ENCODE measurements at places on chromosomes 7 and 10. TPM values are rescaled to one million over a fixed set of nuclear protein-coding genes. Genes with fewer than 3 reads are reported as not detected.

HERPUD2 gene
- 27.8 TPM for total RNA-seq

NEUROD6 gene
- not detected for total RNA-seq

MACROH2A2 gene
- 15.3 TPM for total RNA-seq

ADK gene
- total RNA-seq, result 110 TPM

NEUROG3 gene
- total RNA-seq, result not detected

HKDC1 gene
- 0.54 TPM for total RNA-seq

CLDN4 gene
- 0.52 TPM for total RNA-seq

OR2A42 gene
- 0.26 TPM for total RNA-seq

AGAP9 gene
- 4.8 TPM for total RNA-seq

ADAM22 gene
- 1.0 TPM for total RNA-seq

ZWINT gene
- total RNA-seq, result 14.7 TPM

ANXA8 gene
- 0.39 TPM for total RNA-seq

EGR2 gene
- 0.86 TPM for total RNA-seq

GPR37 gene
- 0.11 TPM for total RNA-seq

PCDH15 gene
- not detected for total RNA-seq

FBXL13 gene
- total RNA-seq, result 1.6 TPM

Data from articular chondrocyte of knee joint (primary cell).